ENCODE measurements at places on chromosomes 12 and 14.

DNA sequence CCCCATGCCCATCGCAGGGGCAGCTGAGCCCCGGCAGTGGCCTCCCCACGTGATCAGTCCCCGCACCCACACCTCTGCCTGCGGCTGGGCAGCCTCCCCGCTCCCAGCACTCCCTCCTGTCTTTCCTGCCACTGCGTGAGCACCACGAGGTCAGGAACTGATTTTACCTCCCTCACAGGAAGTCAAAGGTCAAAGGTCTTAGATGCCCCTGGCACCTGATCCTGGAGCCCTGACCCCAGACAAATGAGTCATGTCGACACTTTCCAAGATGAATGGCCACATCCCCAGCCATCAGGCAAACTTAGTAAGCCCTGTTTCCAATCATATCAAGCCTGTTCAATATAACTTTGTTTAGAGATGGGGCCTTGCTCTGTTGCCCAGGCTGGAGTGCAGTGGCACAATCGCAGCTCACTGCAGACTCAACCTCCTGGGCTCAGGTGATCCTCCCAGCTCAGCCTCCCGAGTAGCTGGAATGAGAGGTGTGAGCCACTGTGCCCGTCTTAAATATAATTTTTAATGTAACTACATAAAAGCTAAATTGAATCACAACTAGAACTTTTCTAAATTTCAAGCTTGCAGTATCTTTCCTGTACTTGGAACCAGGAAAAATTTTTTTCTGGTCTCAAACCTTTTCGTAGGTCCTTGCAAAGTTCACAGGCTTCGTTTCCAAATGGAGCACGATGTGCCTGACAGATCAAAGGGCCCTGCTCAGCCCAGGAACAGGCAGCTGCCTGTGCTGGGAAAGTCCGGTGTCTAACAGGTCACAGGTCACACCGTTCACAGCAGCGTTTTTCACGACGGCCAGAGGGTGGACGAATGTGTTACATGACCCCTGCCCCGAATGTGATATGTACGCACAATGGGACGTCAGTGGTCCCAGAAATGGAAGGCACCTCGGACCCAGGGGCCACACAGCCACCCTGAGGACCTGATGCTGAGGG is 1.9 kb downstream of the LRCOL1 start:
- no peak for DNase-seq

- DNase-seq, result peak; percentile 88
Observed at GRCh38 chr12:92546635-92547348, 156.0 kb upstream of the PLEKHG7 start.

DNA sequence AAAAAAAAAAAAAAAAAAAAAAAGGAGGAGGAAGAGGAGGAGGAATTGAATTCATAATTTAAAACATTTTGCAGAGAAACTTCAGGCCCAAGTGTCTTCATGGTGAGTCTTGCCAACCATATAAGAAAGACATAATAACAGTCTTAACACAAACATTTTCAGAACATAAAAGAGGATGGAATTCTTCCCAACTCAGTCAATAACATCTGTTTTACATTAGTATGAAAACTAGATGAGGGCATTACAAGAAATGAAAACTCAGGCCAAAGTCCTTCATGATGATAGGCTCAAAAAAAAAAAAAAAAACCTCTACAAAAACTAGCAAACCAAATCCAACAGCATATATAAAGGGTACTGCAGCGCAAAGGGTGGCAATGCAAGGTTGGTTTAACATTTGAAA is 151.6 kb downstream of the FOXA1 start:
- DNase-seq, result no peak

GRCh38 chr12:75936515-75937440 is 94.8 kb downstream of the PHLDA1 start:
- no peak for DNase-seq

DNA sequence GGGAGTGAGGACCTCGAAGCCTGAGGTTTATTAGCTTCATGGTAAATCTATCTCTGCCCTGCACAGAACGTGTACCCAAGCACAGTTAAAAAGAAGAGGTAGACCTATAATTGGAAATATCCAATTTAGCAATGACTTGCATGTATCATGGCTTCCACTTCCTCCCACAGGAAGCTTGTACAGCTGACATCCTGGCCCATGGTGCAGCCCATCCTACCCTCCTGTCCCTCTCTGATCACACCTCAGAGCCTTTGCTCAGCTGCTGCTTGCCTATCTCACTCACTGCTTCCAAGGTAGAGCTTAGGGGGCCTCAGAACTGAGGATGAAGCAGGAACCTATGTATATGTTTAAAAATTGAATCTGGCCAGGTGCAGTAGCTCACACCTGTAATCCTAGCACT is 4.3 kb upstream of the BCDIN3D start:
- no peak for DNase-seq

DNA sequence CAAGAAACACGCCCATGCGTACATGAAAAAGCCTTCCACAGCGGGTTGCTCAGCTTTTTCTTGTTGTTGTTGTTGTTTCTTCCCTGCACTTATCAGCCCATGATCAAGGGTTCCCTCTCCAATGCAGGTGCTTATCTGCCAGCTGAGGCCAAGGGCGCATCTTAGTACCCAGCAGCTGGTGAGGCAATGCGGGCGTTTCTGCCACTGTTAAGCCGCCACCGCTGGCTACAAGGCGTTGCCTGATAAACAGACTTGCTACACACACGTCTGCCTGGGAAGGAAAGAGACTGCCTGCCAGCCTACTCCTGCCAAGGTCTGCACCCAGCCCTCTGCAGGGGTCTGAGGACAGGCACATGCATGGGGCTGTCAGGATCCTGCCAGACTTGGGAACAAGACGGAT is 345.9 kb downstream of the BCL11B start:
- DNase-seq, result no peak

- no peak for DNase-seq
Observed at GRCh38 chr14:74018174-74018585, 908 bp downstream of the ENTPD5 start.

GRCh38 chr12:43100231-43100630 is 451.8 kb downstream of the ADAMTS20 start:
- DNase-seq, result no peak

GRCh38 chr14:56555921-56556570 is 23.6 kb upstream of the TMEM260 start:
- DNase-seq, result peak; percentile 25

- no peak for DNase-seq
Observed at GRCh38 chr12:13576935-13577500, 380.5 kb downstream of the EMP1 start.

- DNase-seq, result no peak
Observed at GRCh38 chr12:92288561-92288960, 142.9 kb upstream of the BTG1 start.

GRCh38 chr12:69732088-69732487 is 6.6 kb upstream of the RAB3IP start:
- no peak for DNase-seq

GRCh38 chr12:32970465-32971110 is 74.0 kb upstream of the PKP2 start:
- DNase-seq, result no peak

DNA sequence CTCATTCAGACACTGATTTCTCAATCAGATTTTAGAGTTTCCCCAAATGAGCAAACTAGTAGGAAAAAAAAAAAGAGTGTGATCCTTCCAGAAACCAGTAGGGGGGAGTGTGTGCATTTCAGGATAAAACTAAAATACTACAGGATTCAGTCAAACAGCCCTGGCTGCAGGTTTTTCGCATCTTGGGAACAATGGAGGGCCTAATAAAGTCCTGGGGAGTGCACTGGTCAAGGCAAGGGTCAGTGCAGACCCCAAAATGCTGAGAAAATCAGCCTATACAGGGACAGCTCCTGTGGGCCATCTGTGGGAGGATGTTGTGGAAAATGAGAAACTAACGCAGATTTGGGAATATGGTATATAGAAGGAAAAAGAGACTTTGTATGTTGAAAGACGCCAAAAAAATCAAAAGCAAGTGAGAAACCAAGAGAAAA is 22.2 kb upstream of the ABCD4 start:
- no peak for DNase-seq

GRCh38 chr14:63991833-63992232 is 139.0 kb downstream of the SYNE2 start:
- no peak for DNase-seq

- DNase-seq, result no peak
Observed at GRCh38 chr14:76126076-76126475, 25.6 kb upstream of the GPATCH2L start.

DNA sequence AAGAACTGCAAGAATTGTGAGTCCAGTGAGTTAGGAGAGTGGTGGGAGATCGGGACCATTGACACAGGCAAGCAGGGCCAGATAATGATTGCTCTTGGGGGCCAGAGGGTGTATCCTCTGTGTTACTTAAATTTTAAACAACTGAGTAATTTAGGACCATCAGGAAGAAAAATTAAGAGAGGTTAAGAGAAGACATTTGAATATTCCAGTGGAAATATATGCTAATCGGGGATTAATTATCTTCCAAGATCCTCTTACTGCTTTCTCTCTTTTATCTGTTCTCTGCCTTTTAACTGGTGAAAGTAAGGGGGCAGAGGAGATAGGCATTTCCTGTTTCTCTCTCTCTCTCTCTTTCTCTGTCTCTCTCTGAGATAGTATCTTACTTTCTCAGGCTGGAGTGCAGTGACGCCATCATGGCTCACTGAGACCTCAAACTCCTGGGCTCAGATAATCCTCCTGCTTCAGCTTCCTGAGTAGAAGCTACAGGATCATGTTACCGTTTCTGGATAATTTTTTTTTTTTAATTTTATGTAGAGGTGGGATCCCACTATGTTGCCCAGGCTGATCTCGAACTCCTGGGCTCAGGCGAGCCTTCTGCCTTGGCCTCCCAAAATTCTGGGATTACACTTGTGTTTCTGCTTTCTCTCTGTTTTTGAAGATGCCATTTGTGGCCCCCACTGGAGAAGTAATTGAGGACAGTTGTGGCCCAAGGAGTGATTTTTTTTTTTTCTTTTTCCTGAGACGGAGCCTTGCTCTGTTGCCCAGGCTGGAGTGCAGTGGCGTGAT is 85.1 kb downstream of the DIP2B start:
- no peak for DNase-seq

DNA sequence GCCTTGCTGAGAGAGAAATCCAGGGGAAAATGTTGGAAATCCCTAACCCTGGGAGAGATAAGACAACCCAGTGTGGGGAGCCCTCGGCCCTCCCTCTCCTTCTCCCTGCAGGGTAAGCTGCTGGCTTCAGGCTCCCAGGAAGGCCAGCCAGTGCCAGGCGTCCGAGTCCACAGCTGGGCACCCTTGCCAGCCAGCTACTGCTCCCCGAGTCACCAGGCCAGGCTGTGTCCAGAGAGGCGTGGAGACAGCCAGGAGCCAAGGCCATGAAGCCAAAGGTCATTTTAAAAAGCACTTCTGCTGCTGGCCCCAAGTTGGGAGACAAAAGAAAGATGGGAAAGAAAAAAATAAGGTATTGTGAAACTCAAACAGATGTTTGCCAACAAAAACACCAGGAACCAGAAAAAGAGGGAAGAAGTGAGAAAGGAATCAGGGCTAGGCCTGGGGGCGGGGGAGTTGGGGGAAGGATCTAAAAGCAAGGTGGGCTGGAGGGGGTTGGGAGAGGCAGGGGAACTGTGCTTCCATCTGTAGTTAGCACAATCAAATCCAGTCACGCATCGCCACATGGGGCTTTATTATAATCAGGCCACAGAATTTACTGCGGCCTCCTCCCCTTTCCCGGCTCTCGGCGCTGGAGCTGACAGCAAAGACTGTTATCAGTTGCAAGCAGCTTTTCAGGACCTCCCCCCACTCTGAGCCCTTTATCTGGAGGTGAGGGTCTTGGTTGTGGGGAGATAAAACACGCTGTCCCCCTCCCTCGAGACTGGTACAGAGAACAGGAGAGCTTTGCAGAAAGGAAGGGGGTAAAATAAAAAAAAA is 33.5 kb downstream of the RBM19 start:
- DNase-seq, result no peak

- DNase-seq, result no peak
Observed at GRCh38 chr12:31331242-31331641, 5.3 kb upstream of the SINHCAF start.

DNA sequence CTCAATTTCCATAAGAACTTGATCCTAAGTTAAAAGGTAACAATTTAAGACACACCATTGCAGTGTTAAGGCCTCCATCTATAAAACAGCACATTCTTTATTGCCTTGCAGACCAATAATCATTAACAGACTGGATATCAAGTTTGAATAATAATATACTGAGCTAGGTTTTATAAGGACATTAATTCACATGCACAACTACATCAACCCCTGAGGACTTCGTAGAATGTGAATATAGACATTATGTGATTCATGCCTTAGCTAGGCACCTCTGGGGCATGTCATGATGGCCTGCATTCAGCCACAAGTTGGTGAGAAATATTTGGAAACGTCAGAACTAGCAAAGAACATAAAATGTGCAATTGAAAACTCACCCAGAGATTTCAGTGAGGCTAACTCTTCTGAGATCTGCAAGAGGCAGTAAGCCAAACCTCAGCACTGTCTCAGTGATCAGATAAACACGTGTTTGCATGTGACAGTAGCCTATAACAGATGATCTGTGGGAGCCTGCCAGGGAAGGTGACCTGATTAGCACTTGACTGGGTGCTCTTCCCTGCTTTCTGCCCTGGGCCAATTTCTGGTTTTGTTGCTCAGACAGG is 492.2 kb downstream of the FLRT2 start:
- DNase-seq, result no peak

DNA sequence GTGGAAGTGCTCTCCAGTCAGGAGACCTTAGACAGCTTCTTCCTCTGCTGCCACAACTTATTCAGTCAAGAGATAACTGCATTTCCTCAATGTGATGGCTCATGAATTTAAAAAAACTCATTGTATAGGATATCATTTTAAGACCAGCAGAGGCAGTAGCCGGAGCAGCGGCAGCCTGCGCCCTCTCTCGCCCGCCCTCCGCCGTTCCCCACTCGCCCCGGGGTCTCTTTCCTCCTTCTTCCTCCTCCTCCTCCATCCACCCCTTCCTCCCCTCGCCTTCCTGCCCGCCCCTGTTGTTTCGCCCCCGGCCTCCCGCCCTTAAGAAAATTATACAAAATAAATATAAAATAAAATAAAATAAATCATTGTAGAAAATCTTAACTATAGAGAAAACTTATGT is 687.6 kb downstream of the FLRT2 start:
- DNase-seq, result no peak

DNA sequence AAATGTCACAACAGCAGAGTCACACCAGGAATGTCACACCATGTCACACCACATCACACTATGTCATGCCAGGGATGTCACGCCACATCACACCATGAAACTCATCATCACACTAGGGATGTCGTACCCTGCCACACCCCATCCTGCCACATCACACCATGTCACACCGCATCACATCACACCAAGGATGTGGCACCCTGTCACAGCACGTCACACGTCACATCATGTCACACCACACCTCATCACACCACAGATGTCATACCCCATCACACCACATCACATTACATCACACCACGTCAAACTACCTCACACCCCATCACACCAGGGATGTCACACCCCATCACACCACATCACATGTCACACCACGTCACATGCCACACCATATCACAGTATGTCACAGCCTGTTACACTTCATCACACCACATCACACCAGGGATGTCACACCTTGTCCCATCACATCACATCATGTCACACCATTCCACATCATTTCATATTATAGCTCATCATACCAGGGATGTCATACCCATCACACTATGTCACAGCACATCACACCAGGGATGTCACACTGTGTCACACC is 90.9 kb downstream of the TMEM121 start:
- no peak for DNase-seq

GRCh38 chr12:4789776-4790175 is 69.6 kb downstream of the GALNT8 start:
- no peak for DNase-seq

GRCh38 chr14:76946753-76947077 is 81.8 kb downstream of the IRF2BPL start:
- DNase-seq, result no peak

GRCh38 chr12:110934093-110934852 is 13.9 kb upstream of the MYL2 start:
- DNase-seq, result no peak

GRCh38 chr12:132851465-132851864 is 22.8 kb upstream of the GOLGA3 start:
- no peak for DNase-seq
